ENCODE measurements at places on chromosomes 11 and 22.

DNA sequence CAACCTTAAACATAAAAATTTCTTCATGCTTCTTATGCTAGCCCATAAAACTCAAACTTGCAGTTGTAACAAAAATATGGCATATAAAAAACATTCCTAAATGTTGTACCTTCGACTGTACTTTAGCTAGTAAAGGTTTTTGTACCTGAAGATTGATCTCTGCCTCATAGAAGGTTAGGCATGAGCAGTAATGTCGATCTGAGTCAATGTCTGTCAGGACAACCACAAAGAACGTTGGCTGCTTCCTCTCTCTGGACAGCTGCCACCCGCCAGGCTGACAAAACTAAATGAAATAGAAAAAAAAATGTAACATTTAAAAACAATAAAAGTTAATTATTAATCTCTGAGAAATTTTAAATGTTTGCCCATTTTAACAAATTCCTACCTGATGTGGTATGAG, 251.3 kb downstream of the SBF2 start:
- no peak for DNase-seq

DNA sequence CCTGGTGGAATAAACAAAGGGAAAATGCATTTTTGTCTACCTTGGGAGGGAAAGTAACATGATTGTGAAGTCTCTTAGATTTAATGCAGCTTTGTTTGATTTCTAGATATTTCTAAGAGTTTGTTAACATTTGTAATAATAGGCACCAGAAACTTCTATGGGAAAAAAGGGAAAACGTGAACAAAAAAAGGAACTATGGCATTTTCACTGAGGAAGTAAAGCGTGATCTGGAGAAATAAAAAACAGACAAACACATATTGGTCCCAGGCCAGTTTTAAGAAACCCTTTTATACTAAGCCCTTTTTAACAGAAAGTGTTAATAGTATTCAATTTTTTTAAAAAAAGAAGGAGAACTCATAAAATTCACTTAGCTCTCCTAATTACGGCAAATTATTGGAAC, 6.9 kb upstream of the MS4A7 start:
- DNase-seq = no peak

GRCh38 chr11:11105361-11105760, 247.5 kb upstream of the ZBED5 start:
- no peak for DNase-seq

GRCh38 chr11:35563484-35564244, 38.2 kb upstream of the PAMR1 start:
- no peak for DNase-seq

- DNase-seq = no peak
These were observed 385.9 kb upstream of the ANO5 start for GRCh38 chr11:21806947-21807346.

GRCh38 chr11:35082321-35083180, 56.4 kb upstream of the CD44 start:
- DNase-seq = peak; percentile 26

GRCh38 chr11:60334005-60334620, 7.1 kb downstream of the MS4A6E start:
- peak; percentile 44 for DNase-seq

- DNase-seq = no peak
These were observed 3.4 kb downstream of the DGKZ start for GRCh38 chr11:46350695-46351094.

DNA sequence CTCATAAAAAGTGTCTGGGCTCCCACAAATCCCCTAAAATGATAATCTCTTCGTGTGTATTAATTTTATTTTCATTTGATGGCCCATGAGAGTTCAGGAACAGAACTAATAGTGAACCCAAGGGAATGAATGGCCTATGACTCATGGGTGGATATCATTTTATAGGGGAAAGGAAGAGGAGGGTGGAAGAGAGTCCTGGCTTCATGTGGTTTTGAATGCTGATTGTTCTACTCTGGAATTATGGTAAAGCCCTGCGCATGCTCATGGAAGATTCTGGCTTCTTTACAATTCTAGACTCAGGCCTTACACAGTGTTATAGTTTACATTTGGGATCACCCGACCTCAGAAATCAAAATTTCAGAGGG, 35.2 kb downstream of the MAML2 start:
- no peak for DNase-seq

DNA sequence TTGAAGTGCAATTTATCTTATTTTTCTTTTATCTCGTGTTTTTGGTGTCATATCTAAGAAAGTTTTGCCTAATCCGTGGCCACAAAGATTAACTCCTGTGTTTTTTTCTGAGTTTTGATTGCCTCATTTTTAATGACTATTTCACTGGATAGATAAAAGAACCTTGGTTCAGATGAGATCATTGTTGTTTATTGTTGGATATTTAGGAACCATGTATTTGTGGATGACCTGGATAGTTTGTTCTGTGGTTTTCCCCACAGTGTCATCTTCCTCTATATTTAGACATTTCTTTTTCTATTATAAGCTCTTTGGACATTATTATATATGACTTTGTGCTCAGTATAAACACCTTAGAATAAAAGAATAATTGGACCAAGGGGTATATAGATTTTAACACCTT, 37.2 kb downstream of the PPP6R3 start:
- DNase-seq = no peak

DNA sequence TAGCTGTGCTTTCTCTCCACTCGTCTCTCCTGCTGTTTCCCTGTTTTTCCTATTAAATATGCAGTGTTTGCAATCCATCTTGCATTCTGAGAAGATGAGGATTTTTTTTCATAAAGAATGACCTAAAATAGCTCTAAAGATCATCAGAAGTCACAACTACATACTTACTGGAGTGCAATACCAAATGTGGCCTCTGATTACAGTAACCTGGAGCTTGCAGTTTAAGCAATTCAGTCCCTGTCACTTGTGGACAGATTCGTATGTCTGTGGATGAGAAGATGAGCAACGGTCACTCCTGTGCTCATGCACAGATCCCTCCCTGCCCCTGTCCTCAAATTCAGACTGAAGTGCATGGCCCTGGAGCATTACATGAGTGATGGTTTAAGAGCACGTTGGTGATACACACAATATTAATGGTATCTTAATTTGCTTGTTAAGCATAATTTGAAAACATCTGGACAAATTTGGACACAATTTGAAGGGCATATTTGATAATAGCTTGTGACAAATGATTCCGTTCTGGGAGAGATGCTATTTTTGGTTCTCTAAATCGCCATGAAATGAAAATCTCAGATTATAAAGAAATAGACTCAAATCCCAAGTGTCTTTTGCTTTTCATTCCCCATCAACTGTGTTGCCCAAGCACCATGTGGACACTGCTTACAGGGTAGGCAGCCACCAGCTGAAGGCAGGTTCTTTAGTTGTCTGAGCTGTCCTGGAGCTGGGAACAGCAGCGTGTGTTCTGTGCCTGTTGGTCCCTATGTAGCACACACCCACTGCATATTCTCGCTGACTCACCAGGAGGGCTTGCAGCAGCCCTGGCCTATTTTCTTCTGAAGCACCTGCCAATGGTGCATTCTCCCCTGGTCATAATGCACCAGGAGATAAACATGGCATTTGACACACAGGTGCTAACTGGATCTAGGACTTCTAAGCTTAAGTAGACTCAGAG, 32.6 kb upstream of the PRAME start:
- no peak for DNase-seq

DNA sequence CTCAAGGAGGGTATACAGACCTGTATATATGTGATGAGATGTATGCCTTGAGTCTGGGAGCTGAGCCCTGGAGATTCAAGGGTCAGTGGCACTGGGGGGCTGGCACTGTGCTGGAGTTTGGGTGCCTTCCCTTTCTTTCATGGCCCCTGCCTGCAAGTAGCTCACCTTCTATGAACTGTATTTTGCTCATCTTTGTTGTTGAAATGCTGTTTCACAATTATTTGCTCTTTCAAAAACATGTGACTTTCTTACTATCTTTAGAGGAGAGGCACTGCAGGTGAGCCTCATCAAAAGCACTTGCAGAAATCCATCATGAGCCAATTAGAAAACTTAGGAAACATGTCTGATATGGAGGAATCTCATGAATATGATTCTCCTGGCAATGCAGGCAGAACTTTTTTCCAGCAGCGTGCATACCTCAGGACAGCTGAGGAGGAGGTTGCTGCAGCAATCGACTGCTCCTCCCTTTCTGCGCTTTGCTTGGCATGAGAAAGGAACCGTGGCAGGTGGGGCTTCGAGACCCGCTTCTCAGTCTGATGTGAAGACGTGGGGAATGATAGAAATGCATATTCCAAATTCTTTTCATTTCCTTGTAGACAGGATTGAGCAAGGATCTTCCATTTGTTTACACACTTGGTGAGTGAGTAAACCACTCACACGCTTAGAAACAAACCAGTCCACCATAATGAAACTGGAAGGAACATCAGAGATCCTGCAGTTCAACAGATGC, 178.4 kb upstream of the E2F8 start:
- peak; percentile 32 for DNase-seq

DNA sequence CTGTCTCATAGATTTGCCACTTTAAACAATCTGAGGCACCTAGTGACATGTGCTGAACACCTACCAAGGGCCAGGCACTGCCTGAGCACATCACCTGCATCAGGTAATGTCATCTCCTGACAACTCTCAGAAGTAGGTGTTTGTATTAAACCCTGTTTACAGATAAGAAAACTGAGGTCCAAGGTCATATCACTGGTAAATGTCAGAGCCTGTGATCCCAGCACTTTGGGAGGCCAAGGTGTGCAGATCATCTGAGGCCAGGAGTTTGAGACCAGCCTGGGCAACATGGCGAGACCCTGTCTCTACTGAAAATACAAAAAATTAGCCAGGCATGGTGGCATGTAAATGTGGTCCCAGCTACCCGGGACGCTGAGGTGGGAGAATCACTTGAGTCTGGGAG, 39.1 kb upstream of the ACCSL start:
- DNase-seq = no peak

DNA sequence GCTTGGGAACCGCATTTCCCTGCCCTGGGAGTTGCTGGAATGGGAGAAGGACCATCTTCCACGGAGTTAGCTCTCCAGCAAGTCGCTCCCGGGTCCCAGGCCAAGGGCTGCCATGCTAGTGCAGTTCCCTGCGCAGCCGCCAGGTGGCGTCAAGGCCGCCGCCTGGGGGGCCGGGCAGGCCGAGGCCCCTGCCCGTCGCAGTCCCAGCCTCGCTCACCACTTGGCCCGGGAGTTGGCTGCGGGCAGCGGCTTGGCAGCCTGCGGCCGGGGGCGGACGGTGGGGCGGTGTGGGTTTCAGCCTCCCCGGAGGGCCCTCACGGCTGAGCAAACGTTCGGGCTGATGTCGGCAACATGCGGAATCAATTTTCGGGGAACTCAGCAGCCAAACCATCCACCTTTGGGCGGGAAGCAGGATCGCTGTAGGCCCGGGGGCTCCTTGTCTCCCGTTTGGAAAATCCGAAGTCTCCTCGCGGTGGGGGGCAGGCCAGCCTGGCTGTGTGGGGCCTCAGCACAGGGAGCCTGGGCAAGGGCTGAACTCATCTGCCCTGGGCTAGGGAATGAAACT, 415.1 kb downstream of the SOX6 start:
- peak; percentile 47 for DNase-seq

DNA sequence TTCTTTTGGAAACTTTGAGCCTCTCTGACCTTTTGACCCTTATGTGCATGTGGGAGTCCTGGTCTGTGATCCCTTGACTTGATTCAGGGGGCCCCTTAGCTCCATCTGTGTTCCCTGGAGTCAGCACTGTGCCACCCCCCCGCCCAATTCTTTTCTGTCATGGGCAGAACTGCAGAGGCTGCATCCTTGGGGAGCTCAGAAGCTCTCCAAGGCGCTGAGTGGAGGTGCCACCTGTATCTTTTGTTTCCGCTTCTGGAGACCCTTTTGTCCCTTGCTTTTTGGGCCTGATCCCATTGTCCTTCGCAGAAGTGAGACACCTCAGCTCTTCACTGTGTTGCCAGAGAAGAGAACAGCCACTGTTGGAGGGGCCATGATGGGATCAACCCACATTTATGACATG, 2.4 kb upstream of the PACS1 start:
- DNase-seq = no peak

GRCh38 chr11:124800226-124800929, at the start of gene MSANTD2:
Gene MSANTD2 (minus strand): TSS chr11:124800406. CDS start chr11:124800380, 26 bp downstream.
- peak; percentile 78 for DNase-seq

- no peak for DNase-seq
These were observed 1484.2 kb downstream of the BRD1 start for GRCh38 chr22:48343461-48343860.

DNA sequence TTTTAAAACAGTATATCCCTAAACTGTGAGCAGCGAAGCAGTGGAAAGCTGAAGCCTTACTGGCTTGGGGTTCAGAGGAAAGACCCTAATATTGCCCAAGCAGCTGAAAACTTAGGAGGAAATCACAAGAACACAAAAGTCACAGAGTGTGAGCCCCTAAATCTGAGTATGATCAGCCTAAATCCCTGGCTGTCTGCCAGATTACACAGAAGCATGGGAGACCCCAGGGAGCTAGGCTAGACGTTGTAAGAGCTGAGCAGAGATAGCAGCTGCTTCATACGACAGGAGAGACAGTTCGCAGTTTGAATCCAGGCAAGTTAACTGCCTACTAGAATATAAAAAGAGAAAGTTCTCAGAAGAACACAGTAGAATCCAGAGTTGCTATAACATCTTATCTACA, 81.2 kb downstream of the PACS1 start:
- DNase-seq = no peak

DNA sequence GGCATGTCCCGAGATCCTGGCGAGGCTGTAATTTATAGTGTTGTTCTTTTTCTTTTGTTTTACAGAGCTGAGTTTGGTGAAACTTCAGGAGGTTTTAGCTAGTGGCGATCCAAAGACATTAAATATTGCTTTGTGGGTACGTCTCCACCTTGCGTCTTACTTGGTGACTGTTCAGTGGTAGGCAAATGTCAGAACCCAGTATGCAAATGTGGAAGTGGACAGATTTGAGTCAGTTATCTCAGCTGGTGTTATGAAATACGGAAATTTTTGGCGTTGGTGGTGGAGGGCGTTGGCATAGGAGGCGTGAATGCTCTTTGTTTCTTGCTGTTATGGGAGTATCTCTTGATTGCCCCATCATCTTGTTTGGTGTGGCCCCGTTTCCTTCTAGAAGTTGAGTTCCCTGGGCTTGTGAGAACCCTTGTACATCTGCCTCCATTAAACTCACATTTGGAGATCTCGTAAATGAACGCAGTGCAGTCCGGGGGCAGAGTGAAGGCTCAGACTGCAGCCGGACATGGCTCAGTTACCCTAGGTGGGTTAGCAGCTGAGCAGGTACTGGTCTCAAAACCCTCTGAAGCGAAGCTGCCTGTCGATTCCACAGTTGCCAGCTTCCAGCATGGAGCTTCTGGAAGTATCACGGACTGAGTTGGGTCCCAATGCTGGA, 39.9 kb downstream of the PTPRJ start:
- no peak for DNase-seq

DNA sequence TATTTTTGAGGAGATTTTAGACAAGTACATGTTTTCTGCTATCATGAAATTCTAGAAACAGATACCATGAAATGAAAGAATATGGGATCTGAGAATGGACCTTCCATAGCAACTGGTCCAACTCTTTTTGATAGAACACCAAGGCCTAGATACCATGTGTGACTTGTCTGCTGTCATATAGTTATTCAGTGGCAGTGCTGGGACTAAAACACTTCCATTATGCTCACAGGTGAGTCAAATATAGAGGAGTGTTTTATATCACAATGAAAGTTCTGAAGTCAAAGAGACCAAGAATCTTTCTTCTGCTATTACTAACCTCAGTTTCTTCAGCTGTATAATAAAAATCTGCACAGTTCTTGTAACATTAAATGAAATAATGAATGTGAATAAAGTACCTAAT, 276.9 kb downstream of the DCDC1 start:
- DNase-seq = no peak

- DNase-seq = no peak
These were observed 33.8 kb upstream of the NUP50 start for GRCh38 chr22:45129703-45130524.

All from thyroid gland (tissue), 4 donors.